ENCODE measurements at places on chromosomes 6 and 20. TPM values are rescaled to one million over a fixed set of nuclear protein-coding genes. Genes with fewer than 3 reads are reported as not detected.

DNA sequence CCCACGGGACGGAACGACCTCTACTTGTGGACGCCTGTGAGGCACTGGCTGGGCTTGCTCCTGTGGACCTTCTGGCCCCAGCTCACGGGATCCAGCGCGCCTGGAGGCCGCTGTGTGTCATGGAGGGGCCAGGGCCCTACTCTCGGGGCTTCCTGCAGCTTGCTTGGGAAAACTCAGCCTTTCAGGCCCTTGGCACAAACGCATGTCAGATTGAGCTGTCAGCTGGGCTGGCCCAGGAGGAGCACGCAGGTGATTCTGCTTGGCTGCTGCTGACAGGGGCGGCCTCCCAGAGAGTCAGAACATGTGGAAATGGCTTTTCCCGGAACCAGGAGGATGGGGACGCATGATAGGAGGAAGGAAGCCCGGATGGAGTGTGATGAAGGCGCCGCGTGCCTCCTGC, 39.7 kb downstream of the TMEM181 start:
- no peaks in the 10 kb centered on the region for H3K36me3 ChIP-seq
- no peaks in the 10 kb centered on the region for H3K4me1 ChIP-seq
- no peaks in the 10 kb centered on the region for H3K27me3 ChIP-seq
- no peak overlapping the region for H3K4me3 ChIP-seq
- DNase-seq = no peak

GRCh38 chr20:23907579-23907978, 28.0 kb upstream of the CST5 start:
- no peak for DNase-seq
- no peaks in the 10 kb centered on the region for H3K4me1 ChIP-seq
- H3K36me3 ChIP-seq = no peaks in the 10 kb centered on the region
- H3K4me3 ChIP-seq = no peak overlapping the region
- H3K27ac ChIP-seq = no peak overlapping the region

DNA sequence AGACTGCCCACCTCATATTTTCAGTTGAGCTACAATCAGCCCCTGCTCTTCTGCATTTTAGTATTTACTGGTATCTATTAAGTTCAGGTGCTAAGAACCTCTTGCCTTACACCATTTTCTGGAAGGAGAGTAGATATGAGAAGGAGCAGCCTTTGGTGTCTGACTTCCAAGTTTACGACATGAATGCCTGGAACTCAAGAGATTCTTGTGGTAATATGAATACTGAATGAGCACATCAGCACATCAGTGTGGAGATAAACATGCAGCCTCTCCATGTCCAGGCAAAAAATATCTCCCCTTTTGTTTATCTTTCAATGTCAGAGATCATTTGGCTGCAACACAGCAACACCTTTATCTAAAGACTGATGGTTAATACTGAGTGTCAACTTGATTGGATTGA, 65.8 kb upstream of the THEMIS start:
- H3K27me3 ChIP-seq = no peaks in the 10 kb centered on the region
- no peak for DNase-seq
- H3K36me3 ChIP-seq = 0 out of 2 replicates have a peak, but pooled peaks cover 2% of the 10 kb centered on the region
- no peak overlapping the region for H3K27ac ChIP-seq

- no peaks in the 10 kb centered on the region for H3K27me3 ChIP-seq
- no peaks in the 10 kb centered on the region for H3K36me3 ChIP-seq
- no peak overlapping the region for H3K4me3 ChIP-seq
- H3K4me1 ChIP-seq = no peaks in the 10 kb centered on the region
Measured at GRCh38 chr20:2626853-2627541, 25.4 kb upstream of the NOP56 start.

DNA sequence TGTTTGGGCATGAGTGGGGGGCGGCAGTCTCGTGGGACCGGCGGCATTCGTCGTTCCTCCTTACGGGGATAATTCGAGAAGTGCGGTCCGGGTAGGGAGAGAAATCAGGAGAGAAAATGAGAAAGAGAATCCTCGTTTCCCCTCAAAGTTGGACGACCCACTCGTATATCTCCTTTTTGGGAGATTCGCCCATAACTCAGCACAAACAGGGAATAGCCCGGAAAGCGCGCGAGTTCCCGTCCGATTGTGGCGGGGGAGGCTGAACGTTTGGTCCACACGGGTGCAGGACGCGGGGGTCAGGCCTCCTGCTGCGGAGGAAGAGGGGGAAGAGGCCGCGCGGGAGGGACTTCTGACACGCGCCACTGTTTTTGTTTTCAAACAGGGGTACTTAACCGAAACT, 42.4 kb downstream of the POPDC3 start:
- H3K4me1 ChIP-seq = no peaks in the 10 kb centered on the region
- DNase-seq = no peak
- no peak overlapping the region for H3K27ac ChIP-seq
- peak overlapping the region; percentile 74 for H3K4me3 ChIP-seq
- no peaks in the 10 kb centered on the region for H3K36me3 ChIP-seq

Gene USP49
- 18.5 TPM for total RNA-seq

- no peaks in the 10 kb centered on the region for H3K36me3 ChIP-seq
- peaks cover 8% of the 10 kb centered on the region for H3K4me1 ChIP-seq
- H3K27ac ChIP-seq = peak overlapping the region; percentile 53
- DNase-seq = no peak
- H3K4me3 ChIP-seq = peak overlapping the region; percentile 50
- H3K27me3 ChIP-seq = no peaks in the 10 kb centered on the region
Measured at GRCh38 chr6:14211562-14211942, 94.0 kb downstream of the CD83 start.

GRCh38 chr6:19804205-19805128, 32.7 kb upstream of the ID4 start:
- no peaks in the 10 kb centered on the region for H3K27me3 ChIP-seq
- no peaks in the 10 kb centered on the region for H3K4me1 ChIP-seq
- no peaks in the 10 kb centered on the region for H3K36me3 ChIP-seq
- peak overlapping the region; percentile 75 for H3K27ac ChIP-seq
- peak; percentile 91 for DNase-seq
- peak overlapping the region; percentile 47 for H3K4me3 ChIP-seq

GRCh38 chr6:144007478-144008119, 460 bp downstream of the PLAGL1 start:
- H3K27ac ChIP-seq = no peak overlapping the region
- H3K4me1 ChIP-seq = no peaks in the 10 kb centered on the region
- H3K4me3 ChIP-seq = no peak overlapping the region
- H3K27me3 ChIP-seq = no peaks in the 10 kb centered on the region

DNA sequence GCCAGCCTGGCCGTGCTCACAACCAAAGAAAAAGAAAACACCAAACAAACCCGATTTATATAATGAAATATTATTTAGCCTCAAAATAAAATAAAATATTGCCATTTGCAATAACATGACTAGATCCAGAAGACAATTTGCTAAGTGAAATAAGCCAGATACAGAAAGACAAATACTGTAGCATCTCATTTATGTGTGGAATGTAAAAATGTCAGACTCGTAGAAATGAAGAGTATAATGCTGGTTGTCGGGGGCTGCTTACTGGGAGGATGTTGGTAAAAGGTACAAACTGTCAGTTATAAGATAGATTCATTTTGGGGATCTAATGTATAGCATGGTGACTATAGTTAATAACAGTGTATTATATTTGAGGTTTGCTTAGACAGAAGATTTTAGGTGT, 269.7 kb downstream of the THBS2 start:
- no peak overlapping the region for H3K27ac ChIP-seq
- no peak for DNase-seq
- H3K36me3 ChIP-seq = no peaks in the 10 kb centered on the region
- H3K27me3 ChIP-seq = no peaks in the 10 kb centered on the region
- no peak overlapping the region for H3K4me3 ChIP-seq
- H3K4me1 ChIP-seq = no peaks in the 10 kb centered on the region

DNA sequence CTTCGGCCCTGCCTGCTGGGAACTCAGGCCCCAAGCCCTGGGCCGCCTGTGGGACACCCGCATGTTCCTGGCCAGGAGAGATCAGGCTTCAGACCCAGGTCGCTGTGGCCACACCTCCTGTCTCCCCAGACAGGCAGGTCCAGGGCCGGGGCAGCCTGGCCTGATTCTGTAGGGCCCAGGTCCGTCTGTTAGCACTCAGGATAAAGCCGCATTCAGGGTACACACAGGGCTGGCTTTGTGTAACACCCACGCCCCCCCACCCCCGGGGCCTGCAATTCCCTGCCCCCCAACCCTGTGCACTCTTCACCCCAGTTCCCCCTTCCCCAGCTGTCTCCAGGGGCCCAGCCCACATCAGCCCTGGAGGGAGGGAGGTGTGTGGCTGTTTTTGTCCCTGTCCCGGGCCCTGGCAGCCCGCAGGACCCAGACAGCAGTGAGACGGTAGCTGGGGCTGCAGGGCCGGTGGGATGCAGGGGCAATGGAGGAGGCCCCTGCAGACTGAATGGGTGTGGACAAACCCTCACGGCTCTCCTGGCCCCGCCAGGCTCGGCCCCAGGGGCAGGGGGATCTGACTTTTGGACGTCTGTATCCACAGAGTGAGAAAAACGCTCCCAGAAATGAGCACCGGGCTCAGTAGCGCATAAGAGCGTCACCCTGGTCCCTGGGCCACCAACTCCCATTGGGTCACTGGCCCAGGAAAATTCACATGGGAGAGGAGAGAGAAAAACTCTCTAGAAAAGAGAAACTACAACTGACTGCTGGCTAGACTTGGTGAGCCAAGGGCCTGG, 42.4 kb upstream of the ZBP1 start:
- no peaks in the 10 kb centered on the region for H3K4me1 ChIP-seq
- H3K27ac ChIP-seq = no peak overlapping the region
- H3K4me3 ChIP-seq = no peak overlapping the region
- DNase-seq = peak; percentile 37
- no peaks in the 10 kb centered on the region for H3K27me3 ChIP-seq

Gene ZNF318
- total RNA-seq = 11.7 TPM

DNA sequence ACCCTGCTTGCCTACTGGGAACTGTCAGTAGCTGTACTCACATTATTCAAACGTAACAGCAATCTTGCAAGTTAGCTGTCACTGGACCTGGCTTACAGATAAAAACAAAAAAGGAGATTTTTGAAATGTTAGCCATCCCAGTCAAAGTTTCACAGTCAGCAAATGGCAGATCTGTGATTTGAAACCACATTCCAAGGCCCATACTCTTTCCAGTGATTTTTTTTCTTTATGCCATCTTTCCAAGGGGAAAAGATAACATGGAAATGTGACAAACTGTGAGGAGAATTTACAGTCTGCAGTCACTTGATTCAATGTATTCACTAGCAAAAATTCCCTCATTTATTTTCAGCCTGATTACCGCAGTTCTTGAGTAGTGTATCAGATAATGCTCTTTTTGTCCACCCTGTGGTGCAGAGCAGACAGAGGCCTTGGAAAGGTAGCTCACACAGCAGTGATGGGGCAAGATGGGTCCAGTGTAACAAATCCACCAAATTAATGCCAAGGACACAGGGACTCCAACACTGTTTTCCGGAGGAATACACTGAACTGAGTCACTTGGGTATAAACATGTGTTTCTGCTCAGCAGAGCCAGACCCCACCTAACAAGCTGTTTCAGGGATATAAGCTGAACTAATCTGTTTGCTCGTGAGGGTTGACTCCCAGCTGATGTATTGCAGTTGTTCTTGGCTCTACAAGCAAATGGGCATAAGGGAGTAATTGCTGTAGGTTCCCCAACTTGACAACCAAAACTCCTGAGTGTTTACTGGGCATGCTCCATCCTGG, 49.9 kb upstream of the ADGRF1 start:
- DNase-seq = no peak
- no peak overlapping the region for H3K27ac ChIP-seq
- no peaks in the 10 kb centered on the region for H3K36me3 ChIP-seq
- no peaks in the 10 kb centered on the region for H3K27me3 ChIP-seq

GRCh38 chr6:91781946-91782345, 1195.1 kb upstream of the MAP3K7 start:
- no peak overlapping the region for H3K4me3 ChIP-seq
- no peaks in the 10 kb centered on the region for H3K27me3 ChIP-seq
- no peaks in the 10 kb centered on the region for H3K36me3 ChIP-seq

DNA sequence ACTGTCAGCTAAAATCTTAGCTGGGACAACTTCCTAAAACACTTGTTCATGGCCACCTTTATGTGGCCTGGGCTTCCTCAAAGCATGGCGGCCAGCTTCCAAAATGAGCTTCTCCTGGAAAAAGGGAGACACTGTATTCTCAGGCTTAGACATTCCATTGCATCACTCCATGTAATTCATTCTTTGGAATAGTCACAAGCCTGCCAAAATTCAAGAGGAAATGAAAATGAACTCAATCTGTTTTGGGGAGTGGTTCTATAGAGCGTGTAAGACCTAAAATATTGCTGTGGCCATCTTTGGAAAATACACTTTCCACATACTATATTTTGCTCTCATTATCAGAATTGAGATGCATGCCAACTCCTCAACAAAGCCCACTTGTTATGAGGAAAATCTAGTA, 687.0 kb downstream of the KIF16B start:
- H3K27me3 ChIP-seq = no peaks in the 10 kb centered on the region
- no peaks in the 10 kb centered on the region for H3K36me3 ChIP-seq
- no peak for DNase-seq
- H3K4me1 ChIP-seq = no peaks in the 10 kb centered on the region
- no peak overlapping the region for H3K27ac ChIP-seq

Gene BRD2
- total RNA-seq = 200 TPM

Gene CYP39A1
- not detected for total RNA-seq

Gene FARS2
- total RNA-seq = 14.0 TPM

DNA sequence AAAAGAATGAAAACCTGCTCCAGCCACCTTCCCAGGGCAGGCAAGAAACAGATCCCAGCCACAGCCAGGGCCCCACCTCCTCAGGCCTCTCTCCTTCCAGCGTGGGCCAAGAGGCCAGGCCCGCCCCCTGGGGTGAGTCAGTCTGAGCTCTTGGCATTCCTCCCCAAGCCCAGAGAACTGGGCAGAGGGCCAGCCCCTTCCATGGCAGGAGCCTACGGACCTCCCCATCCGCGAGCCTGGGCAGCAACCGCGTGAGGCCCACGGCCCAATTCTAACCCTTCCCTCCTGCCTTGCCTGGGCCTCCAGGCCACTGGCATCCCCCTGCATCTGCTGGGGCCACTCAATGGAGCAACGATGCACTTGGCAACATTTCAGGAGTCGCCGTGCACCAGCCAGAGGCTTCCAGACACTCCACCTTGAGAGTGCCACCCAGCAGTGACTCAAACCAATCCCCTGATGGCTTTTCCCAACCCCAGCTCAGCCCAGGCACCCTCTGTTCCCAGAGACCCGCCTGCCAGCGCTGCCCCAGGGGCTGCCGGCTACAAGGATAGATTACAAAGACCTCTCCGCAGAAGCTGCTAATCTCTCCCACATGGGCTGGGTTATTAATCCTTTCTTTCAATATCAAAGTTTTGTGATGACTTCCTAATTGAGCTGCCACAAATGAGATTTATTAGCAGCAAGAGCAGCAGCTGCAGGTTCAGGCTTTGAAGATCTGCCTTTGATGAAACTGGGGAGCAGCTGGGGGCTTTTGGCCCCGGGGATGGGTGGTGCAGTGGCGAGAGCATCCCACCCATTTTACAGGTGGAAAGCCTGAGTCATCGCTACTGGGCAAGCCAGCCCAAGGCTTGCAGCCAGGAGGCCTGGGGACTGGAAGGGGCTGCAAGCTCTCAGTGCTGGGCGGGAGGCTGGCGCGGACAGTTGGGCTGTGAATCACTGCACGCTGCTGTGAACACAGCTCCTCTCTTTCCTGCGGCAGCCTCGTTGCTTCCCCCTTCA, 85.7 kb downstream of the NFATC2 start:
- H3K27me3 ChIP-seq = no peaks in the 10 kb centered on the region
- peaks cover 8% of the 10 kb centered on the region for H3K36me3 ChIP-seq
- no peak for DNase-seq
- no peak overlapping the region for H3K4me3 ChIP-seq
- no peak overlapping the region for H3K27ac ChIP-seq

GRCh38 chr6:167673946-167674345, 152.8 kb upstream of the AFDN start:
- peaks cover 51% of the 10 kb centered on the region for H3K4me1 ChIP-seq
- no peak overlapping the region for H3K4me3 ChIP-seq
- no peak for DNase-seq
- no peak overlapping the region for H3K27ac ChIP-seq
- no peaks in the 10 kb centered on the region for H3K27me3 ChIP-seq

GRCh38 chr20:25297141-25297905, 49.4 kb downstream of the PYGB start:
- no peak overlapping the region for H3K27ac ChIP-seq
- no peak for DNase-seq
- H3K27me3 ChIP-seq = no peaks in the 10 kb centered on the region
- H3K4me3 ChIP-seq = no peak overlapping the region
